Smooth muscle cell of the umbilical artery (primary cell): ENCODE measurements at places on chromosomes 7 and 10. TPM values are rescaled to one million over a fixed set of nuclear protein-coding genes. Genes with fewer than 3 reads are reported as not detected.

Gene PVRIG
- total RNA-seq, result not detected in 2 replicates

Gene TRIL
- total RNA-seq, result 0.65 and 2.4 TPM in 2 replicates

Gene FZD8
- 17.8 and 25.2 TPM in 2 replicates for total RNA-seq

Gene CALHM3
- total RNA-seq, result not detected in 2 replicates

Gene FOXI2
- not detected in 2 replicates for total RNA-seq
